ENCODE measurements at places on chromosomes 1 and 21.
A peak's percentile ranks its signal among the peaks of the same experiment; 100 is the strongest.

- peaks cover 6% of the 10 kb centered on the region for H3K4me1 ChIP-seq
- no peak for DNase-seq
- H3K36me3 ChIP-seq = no peaks in the 10 kb centered on the region
- H3K27me3 ChIP-seq = peaks cover 6% of the 10 kb centered on the region
- H3K27ac ChIP-seq = no peak overlapping the region
Measured at GRCh38 chr21:44477131-44477530, 21.8 kb downstream of the LRRC3 start.

DNA sequence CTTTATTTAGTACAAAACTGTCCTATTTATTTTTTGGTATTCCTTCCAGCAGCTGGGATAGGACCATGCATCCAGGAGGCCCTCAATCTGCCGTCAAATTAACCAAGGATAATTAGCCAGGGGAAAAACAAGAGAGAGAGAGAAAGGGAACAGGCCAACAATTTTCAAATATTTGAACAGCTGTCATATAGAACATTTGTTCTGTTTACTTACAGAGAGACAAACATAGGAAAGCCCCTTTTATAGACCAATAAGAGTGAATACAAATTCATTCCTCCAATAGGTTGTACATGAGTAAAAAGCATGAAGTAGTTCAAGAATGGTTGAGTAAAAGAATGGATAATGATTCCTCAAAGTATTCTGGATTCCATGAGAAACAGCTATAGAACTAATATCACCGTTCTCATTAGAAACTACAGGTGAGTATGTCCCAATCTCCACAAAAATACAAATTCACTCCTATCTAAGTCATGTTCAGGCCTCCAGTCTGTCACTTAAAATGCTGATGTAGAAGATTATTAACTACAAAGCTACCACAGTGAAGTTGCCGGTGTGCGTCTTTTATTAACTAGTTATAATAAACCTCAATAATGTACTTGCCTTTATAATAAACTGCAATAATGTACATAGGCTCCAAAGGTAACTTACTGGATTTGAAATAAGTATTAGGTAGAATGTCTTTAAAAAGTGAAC lies 64.8 kb upstream of the GNG4 start:
- H3K4me3 ChIP-seq = no peak overlapping the region
- peaks cover 34% of the 10 kb centered on the region for H3K36me3 ChIP-seq
- DNase-seq = no peak
- H3K27ac ChIP-seq = no peak overlapping the region
- no peaks in the 10 kb centered on the region for H3K4me1 ChIP-seq

DNA sequence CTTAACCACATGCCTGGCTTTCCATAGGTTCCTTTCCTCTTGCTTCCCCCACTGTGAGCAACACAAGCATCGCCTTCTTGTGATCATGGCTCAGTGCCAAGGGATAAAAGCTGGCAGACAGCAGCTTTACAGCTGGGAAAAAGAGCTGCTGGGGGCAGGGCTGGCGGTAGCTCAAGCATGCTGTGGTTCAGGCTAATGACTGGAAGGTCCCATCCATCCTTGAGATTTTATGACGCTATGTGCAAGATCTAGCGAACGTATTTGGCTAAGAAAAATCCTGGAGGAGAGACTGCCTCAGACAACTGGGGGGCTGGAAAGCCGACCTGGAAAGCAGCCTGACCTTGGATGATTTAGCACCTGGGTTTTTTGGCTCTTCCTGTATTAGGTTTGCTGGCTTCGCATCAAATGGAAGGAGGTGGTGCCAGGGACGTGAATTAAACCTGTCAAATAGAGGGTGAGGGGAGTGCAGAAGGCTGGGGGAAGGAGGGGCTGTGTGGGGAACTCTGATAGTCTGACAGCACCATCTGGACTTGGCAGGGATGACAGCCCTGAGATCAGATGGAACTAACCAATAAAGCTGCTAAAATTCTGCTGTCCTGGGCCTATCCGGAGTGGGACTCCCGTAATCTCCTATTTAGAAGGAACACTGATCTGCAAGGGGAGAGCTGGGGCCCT lies 34.8 kb downstream of the ZMYND12 start:
- peaks cover 3% of the 10 kb centered on the region for H3K27me3 ChIP-seq
- H3K4me3 ChIP-seq = no peak overlapping the region
- H3K4me1 ChIP-seq = no peaks in the 10 kb centered on the region
- DNase-seq = no peak

DNA sequence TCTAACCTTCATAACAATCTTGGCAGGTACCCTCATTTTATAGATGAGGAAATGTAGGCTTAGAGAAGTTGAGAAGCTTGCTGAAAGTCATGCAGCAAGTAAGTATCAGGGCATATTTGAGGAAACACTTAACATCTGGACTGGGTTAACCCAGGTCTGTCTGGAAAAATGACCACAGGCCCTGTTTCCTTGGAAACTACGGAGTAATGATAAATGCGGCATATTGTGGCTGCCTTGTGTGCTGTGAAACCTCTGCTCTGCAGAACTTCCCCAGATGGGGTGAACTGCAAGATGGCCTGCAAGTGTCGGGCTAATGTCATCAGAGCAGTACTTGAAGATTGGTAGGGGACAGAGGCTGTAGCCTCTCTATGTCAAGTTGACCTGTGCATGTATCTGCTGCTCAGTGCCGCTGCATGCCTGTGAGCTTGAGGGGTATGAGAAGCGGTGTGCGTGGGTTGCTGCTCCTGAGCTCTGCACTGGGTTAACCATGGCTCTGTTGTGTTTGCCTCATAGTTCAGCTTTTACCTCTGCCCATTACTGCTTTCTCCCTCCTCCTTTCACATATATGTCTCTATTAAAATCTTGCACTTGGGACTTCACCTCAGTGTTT lies 83.1 kb downstream of the WDR3 start:
- H3K36me3 ChIP-seq = no peaks in the 10 kb centered on the region
- H3K4me3 ChIP-seq = no peak overlapping the region
- H3K4me1 ChIP-seq = no peaks in the 10 kb centered on the region
- peaks cover 12% of the 10 kb centered on the region for H3K27me3 ChIP-seq
- DNase-seq = no peak
- no peak overlapping the region for H3K27ac ChIP-seq

DNA sequence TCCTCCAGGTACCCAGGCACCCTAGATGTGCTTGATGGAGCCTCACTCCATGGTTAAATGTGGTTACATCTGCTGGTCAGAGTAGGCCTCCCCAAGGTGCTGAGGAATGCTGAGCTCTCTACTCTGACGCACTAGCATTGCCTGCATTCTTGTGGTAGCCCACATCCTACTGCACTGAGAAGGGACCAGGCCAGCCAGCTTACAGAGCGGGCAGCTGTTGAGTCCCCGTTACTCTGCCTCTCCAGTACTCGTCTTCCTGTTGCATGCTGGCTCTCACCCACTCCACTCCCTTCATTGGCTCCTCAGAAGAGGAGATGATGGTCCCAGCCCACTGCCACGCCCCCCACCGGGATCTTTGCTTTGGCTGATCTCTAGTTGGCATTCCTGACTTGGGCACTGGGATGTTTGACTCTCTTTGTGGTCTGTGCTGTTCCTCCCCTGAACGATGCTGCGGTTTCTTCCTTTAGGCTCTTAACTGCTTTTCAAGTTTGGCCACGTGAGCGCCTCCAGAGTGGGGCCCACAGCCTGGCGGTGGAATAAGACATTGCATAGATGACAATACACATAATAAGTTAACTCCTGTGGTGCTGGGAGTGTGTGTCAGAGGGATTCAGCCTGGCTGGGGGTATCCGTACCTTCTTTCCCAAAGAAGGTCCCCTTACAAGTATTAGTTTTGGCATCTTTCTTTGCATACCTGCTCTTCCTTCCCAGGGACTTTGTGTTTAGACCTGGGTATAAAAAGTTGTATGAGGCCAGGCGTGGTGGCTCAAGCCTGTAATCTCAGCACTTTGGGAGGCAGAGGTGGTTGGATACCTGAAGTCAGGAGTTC lies 18.6 kb downstream of the AZIN2 start:
- H3K27ac ChIP-seq = peak overlapping the region; percentile 97
- H3K27me3 ChIP-seq = no peaks in the 10 kb centered on the region
- DNase-seq = peak; percentile 96
- H3K4me3 ChIP-seq = peak overlapping the region; percentile 46
